ENCODE measurements at places on chromosomes 12 and 14.
A peak's percentile ranks its signal among the peaks of the same experiment; 100 is the strongest.

- peak; percentile 37 for DNase-seq
Observed at GRCh38 chr12:12349711-12350665, at the start of gene MANSC1. MANSC1 (minus strand) TSS chr12:12350242; CDS start chr12:12343314, 6,928 bp downstream.

DNA sequence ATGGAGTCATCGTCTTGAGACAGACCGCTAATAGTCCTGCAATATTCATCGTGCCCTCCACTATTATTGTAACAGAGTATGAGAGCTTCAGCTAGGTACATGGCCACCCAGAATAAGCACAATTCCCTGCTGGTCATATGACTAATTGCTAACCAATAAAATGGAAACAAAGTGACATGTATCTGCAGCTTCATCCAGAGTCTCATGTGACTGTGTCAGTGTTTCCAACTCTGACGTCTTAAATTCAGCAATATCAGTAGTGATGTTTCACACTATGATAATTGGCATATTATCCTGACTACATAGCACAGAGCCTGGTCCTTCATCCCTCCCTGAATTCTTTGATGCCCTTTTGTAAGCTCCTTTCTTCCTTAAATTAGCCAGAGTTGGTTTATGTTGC, 167.4 kb downstream of the RPS29 start:
- DNase-seq, result no peak

GRCh38 chr14:73025544-73025943, 1.4 kb downstream of the ZFYVE1 start:
- no peak for DNase-seq

- no peak for DNase-seq
Observed at GRCh38 chr14:67650694-67651093, 23.7 kb downstream of the VTI1B start.

- no peak for DNase-seq
Observed at GRCh38 chr12:23579257-23579656, 370.2 kb downstream of the SOX5 start.

- DNase-seq, result peak; percentile 34
Observed at GRCh38 chr14:106518054-106518943, 991.9 kb downstream of the TMEM121 start.

DNA sequence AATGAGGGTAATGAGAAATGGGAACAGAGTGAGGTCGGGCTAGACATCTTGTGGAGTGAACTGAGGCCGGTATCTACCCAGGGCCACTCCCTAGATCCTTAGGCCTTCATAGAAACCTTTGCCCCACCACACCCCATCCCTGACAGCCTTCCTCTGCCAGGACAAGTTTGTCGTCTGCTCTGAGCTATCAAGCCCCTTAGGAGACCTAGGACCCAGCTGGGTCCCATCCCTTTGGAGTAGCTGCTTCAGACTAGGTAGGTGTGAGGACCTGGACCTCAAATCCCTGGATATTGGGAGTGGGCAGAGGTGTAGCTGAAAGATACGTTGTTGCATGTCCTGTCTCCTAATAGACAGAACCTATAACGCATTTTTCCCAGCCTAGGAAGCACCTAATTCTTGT, at the start of gene TMEM253:
Gene TMEM253, plus strand, starts transcription at position 136 of the 400 bp plus-strand sequence. CDS start 278 bp downstream, outside the sequence.
- no peak for DNase-seq
